ENCODE measurements at places on chromosomes 1 and 21.

- no peak for DNase-seq
These were observed 37.0 kb upstream of the CCSAP start for GRCh38 chr1:229379846-229380245.

DNA sequence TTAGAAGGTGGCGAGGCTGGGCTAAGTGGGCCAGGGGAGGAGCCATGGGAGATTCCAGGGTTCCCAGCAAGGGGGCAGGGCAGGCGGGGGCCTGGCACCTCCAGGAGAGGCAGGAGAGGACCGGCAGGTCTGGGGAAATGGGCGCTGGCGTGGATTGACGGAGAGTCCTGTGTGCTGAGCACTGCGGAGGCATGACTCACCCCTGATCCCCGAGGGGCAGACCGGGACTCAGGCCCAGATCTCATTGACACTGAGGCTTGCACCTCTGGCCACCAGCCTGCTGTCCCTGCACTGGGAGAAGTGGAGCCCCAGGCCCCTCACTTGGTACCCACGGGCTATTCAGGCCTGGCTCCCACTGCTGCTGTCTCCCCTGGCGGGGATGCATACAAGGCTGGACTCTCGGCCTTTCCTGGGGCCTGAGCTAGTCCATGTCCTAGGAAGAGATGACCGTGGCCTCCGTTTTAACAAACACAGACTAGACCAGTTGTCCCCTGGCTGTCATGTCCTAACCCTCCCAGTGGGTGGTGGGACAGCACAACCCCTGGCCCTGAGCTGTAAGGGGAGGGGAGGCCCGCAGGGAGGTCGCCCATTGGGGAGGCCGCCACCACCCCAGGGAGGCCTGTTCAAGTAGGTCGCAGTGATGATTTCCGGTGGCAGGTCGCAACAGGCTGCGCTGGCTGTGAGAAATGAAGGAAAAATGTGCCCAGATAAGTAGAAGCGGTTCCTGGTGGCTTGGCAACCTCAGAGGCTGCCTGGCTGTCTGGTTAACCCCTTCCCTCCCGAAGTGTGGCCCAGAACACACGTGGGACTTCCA is 39.7 kb downstream of the RIPK4 start:
- no peak for DNase-seq

DNA sequence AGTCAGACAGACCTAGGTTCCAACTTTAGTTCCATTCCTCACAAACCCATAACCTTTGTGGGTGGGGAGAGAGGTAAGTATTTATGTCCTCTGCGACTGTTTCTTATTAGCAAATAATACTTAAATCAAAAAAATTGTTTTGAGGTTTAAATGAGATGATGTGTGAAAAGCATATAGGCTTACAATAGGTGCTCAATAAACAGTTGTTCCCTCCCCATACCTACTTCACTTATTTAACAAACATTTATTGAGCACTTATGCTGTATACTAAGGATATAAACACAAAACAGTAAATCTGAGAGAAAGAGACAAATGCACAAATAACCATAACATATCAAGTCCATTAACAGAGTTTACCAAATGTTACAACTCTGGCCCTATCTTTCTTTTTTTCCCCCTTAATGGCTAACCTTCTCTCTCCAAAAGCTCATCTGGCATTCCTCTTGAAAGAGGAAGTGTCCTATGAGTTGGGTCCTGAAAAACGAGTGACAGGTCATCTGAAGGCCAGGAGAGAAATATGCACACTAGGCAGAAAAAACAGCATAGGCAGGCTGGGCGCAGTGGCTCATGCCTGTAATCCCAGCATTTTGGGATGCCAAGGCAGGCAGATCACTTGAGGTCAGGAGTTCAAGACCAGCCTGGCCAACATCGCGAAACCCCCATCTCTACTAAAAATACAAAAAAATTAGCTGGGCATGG is 10.3 kb downstream of the PIGM start:
- no peak for DNase-seq

DNA sequence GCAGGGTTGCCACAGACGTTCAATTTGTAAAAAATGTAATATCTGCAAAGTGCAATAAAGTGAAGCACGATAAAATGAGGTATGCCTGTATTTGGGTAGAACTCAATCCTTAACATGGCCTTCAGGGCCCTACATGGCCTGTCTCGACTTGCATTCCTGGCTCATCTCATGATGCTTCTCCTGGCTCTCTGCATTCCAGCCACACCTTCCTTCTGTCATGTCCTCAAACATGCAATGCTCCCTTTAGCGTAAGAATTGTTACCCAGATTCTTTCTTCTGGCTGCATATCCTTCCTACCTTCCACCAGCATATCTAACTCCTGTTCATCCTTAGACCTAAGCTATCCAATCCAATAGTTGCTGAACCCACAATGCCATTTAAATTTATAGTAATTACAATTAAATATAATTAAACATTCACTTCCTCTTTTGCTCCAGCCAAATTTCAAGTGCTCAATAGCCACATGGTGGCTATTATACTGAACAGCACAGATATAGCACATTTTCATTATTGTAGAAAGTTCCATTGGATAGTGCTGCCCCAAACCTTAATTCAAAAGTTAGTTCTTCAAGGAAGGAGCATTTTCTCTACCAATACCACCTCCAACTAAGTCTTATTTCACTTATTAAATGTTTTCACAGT is 32.6 kb downstream of the FGGY start:
- no peak for DNase-seq

DNA sequence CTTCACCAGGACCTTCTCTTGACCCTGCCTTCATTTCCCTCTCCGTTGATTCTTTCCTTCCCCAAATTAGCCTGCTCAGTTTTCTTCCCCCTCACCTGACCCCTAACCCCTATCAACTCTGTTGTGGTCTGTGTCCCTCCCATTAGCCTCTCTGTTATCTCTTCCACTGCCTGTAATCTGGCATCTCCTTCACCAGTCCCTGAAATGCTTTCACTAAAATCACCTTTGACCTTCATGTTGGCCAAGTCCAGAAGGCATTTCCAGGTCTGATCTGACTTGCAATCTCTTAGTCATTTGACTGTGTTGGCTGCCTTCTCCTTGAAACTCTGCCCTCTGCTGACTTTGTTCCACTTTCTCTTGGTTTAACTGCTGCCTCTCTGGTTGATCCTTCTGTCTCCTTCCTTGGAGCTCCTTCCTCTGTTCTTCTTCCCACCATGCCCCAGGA is 28.2 kb downstream of the ATP8B2 start:
- no peak for DNase-seq

DNA sequence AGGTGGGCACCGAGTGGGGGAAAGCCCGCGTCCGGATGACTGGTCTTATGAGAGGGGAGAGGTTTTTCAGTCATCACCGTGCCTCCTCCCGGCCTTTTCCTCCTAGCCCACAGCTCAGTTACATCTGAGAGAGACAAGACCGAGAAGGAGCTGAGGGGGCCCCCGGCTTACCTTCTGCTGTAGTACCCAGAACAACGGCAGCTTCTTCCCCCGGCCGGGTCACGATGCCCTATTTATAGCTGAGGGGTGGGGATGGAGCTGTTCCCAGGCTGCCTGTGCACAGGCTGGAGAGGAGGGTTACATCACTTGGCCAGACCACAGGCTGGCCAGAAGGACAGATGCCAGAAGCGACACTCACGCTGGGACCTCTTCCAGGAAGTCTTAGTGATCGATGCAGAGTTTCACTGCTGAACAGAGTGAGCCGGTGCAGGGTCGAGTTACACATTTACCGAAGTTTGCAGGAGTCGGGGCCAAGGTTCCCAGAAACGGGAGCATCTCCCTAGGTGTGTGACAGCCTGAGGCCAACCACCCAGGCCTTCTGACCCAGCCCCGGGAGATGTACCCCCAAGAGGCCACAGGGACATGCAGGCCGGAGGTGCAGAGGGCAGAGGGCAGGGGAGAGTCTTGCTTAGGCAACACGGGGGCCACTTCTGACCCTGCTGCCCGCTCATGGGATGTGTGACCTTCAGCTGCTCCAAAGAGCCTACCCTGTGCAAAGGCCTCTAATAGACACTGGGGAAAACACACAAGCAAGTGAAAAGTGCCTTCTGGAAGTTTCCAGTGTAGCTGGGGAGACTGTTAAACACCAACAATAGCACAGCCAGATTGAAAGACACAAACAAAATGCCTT is at the start of gene AGT:
AGT (minus strand) TSS at position 208 of the 850 bp plus-strand sequence. CDS start 3,299 bp downstream, outside the sequence.
- no peak for DNase-seq

DNA sequence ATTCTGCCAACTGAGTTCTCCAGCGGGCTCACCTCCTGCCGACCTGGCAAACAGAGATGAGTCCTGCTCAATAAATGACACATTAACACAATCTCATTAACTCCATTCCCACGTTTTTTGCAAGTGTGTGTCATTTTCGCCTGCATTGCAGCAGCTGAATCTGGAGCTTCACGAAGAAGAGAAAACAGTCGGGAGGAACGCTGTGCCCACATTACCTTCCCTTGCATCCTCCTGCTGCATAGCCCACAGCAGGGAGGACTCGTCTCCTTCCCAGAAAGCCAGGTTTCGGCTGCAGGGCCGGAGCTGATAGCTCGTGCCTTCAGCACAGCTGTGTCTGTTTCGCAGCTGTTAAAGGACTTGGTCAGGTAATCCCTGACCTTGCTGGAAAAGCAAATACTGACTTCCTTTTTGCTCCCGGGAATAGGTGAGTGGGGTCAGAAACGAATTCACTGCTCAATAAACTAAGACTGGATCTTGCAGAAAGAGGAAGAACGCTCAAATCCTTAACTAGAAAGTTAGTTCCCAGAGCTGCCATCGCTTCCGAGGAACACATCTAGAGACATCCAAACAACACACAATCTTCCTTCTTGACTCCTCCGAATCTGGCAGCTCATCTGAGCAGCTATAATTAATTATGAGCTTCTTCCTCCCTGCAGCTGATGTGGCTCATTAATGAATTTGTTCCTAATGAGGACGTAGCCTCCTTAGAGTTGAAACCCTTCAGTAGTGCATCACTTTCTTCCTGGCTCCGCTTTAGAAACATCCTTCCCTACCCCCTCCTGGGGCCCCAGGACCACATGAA is 33.0 kb downstream of the KANK4 start:
- no peak for DNase-seq

DNA sequence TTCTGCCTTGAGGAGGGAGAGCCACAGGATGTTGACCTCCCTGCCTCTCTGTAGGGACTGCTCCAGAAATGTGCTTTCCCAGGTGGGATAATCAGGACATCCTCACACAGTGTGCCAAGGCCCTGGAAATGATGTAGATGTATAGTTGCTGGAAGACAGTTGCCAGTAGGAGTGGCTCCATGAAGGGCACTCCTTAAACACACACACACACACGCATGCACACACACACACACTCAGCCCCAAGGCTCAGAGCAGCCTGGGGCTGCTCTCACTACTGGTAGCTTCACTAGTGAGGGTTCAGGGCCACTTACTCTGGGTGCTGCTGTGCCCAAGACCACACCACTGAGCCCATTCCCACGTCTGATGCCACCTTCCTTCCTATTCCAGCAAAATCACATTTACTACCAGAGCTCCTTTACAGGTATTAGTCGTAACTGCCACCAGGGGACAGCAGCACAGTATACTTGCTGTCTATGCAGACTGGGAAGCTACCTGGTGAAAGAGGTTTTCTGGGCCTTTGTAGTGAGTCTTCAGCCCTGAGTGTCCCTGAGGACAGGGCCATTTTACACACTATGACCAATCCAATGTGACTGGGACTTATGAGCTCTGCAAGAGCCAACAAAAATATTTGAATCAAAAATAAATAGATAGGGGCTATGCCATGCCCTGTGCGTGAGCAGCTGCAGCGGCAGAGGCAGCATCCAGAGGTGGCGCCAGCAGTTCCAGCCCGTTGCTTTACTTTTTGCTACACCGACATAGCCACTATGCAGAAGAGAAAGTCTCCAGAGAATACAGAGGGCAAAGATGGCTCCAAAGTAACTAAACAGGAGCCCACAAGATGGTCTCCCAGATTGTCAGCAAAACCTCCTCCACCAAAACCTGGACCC is 15.0 kb downstream of the CRNN start:
- no peak for DNase-seq

DNA sequence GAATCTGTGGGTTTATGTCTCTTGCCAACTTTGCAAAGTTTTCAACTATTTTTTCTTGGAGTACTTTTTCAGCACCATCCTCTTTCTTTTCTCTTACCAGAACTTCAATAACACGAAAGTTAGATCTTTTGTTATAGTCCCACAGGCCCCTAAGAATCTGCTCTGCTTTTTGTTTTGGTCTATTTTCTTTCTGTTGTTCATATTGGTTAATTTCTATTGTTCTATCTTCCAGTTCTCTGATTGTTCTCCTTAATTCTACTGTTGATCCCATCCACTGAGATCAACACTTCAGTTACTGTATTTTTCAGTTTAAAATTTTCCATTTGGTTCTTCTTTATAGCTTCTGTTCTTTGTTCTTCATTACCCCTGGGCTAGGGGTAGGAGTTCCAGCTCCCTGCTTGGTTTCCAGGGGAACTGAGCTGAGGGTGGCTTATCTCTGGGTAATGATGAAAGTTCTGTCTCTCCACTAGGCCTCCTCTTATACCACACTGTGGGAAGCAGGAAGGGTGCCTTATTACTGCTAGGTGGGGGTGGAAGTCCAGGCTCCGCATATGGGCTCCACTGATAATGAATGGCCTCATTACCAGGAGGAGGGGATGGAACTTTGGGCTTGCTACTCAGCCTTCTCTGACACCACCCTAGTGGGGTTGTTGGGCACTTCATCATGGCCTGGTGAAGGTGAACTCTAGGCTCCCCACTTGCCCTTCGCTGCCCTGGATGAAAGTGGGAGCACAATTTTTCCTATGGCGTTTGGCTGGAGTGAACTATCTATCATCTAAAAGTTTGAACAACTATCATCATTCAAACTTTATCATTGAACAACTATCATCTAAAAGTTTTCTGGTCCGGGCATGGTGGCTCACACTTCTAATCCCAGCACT is 39.3 kb downstream of the NAV1 start:
- DNase-seq = no peak

GRCh38 chr1:230598745-230599144 is 43.5 kb upstream of the COG2 start:
- DNase-seq = no peak

GRCh38 chr21:26397545-26397944 is 175.5 kb downstream of the CYYR1 start:
- DNase-seq = no peak

- DNase-seq = no peak
These were observed 943.6 kb downstream of the KCNT2 start for GRCh38 chr1:195664628-195665027.

DNA sequence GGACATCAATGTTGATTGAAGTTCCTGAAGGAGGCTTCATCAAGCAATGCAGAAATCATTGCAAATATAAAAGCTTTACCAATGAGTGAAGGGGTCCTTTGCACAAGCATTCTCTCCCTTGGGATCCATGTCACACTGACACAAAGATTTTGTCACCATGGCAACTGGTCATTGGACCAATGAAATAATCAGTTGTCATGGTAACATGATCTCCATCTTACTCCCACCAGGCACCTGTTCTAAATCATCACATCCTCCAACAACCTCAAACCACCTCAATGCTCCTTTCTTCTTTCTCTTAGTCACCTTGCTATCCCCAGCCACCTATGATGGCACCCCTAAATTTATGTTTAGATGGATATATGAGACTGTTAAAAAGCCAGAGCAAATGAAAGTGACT is 13.5 kb upstream of the FOXJ3 start:
- DNase-seq = no peak

- DNase-seq = no peak
These were observed 31.9 kb upstream of the NRDC start for GRCh38 chr1:51910221-51911000.
